ENCODE measurements at places on chromosomes 3 and 15.

DNA sequence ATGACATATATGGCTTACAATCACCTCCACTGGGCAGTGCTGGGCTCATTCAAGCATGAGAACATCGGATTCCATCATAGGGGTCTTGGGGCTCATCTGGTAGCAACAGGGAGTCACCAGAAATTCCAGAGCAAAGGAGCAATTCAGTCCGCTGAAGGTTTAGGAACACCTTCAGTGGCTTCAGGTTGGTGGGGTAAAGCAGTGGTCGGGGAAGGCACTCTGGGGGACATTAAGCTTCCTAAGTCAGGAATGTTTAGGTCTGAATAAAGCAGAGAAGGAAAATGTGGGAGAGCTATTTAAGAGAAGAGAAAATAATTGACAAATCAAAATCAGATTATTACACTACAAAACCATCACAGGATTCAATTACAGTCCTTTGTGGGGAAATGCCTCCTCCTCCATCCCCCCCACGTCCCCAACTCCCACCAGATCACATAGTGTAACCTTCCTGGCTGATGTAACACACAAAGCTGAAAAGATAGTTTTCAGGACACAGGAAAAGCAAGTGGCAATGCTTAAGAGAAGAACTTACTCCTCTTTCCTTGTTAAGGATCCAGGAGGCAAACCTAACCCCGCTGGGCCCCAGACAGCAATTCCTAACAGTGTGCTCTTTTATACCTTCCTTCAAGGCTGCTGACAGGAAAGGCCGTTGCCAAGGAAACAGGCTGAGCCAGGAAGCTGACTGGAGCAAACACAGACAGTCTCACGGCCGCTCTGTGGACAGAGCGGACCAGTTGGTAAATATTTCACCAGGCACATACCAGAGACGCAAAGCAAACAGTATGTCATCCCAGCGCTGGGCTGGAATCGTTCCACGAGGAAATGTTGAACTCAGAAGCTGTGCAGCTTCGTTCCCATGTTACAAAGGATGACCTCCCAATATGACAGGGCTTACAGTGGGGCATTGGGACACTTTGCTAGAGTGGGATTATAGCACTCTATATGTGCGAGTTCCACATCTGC is 57.5 kb upstream of the LMCD1 start:
- no peak for DNase-seq

DNA sequence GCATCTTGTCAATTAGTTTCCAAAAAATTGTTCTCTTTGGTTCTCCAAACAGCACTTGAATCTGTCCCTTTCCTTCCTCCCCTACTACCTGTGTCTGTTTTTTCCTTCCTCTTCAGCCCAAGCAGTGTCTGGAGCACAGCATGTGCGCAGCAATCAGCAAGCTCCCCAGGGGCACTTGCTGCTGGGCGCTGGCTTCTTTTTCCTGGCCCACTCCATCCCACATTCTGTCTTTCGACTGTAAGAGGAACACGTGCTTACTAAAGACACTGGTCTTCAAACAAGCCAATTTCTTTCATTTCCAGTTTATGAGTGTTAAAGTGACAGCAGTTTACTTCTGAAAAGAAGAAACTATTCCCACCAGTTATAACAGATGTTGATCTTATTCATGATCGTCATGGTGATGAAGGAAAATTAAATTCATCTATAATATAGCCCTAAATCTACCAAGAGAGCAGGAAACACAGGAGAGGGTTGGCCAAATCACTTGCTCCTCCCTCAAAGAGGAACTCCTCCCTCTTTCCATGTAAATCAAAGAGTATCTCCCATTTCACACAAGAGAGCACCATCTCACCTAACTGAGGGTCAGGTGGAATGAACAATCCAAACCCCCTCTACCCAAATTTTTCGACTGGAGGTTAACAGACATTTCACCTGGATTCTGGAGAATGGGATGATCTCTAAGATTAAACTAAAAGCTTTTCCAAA is 115.4 kb downstream of the IGF2BP2 start:
- no peak for DNase-seq

- no peak for DNase-seq
These were observed 71.1 kb downstream of the MRPL46 start for GRCh38 chr15:88395872-88396781.

GRCh38 chr3:14047841-14048240 is 76.8 kb downstream of the CHCHD4 start:
- no peak for DNase-seq

DNA sequence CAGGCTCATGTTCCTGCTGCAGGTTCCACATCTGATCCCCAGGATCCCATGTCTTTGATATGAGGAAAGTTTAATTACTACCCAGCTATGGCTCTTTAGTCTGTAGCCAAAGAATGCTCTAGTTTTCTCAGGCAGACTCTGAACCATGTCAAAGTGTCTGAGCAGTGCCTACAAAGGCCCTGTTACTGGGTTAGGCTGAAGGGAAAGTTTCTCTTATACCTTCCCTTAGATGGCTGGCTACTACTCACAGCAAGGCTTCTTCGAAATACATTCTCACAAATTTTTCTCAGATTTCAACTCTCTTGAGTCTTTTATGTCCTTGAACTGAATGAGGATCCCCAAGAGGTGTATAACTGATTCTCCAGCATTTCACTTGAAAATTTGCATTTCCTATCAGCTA is 102.4 kb downstream of the NR1D2 start:
- no peak for DNase-seq

GRCh38 chr3:171811913-171812335 is 1.6 kb upstream of the PLD1 start:
- DNase-seq = no peak

GRCh38 chr15:69792823-69793222 is 304.9 kb downstream of the TLE3 start:
- no peak for DNase-seq

- no peak for DNase-seq
These were observed 904 bp upstream of the MCTP2 start for GRCh38 chr15:94230431-94230882.

- no peak for DNase-seq
These were observed 16.7 kb downstream of the MAP2K5 start for GRCh38 chr15:67559158-67559557.

DNA sequence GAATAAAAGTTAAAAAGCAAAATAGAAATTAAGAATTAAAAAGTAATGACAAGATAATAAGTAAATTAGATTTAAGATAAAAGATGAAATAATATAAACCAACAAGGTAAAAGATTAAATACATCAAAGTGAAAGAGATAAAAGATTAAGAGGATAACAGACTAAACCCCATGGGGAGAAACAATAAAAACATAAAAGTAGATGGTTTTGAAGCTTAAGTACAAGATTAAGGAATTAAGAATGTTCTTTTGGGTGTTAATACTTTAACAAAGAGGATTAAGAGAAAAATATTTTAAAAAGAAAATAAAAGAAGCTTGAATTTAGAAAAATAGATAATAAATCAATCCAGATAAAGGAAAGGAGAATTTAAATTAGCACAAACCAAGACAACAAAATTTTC is 85.4 kb downstream of the SQOR start:
- no peak for DNase-seq

DNA sequence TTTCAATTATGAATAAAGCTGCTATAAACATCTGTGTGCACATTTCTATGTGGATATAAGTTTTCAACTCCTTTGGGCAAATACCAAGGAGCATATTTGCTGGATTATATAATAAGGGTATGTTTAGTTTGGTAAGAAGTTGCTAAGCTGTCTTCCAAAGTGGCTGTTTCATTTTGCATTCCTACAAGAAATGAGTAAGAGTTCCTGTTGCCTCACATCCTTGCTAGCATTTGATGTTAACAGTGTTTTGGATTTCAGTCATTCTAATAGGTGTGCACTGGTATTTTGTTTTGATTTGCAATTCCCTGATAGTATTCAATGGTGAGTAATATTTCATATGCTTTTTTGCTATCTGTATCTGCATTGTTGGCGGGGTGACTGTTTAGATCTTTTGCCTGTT is 120.7 kb upstream of the MDFIC2 start:
- DNase-seq = no peak

DNA sequence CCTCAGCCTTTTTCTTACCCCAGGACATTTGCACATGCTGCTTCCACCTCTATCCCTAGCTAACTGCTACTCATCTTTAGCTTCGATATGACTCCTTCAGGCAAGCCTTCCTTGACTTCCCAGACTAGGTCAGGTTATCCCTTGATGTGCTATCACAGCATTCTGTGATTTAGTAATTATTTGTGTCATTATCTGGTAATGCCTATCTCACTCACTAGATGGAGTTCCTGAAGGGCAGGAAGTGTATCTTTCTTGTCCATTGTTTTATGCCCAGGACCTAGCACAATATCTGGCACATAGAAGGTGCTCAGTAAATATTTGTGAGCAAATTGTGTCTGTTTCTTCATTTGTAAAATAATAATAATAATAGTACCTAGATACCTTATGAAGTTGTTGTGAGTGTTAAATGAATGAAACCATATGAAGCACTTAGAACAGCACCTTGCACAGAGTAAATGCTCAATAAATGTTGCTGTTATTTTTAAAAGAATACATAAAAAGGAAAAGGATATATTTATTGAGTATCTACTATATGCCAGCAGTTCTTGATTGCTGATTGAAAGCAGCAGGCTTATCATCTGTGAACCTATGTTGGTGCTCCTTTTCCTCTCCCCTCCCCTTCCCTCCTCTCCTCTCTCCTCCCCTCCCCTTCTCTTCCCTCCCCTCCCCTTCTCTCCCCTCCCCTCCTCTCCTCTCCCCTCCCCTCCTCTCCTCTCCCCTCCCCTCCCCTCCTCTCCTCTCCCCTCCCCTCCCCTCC is 31.5 kb downstream of the SQOR start:
- DNase-seq = no peak

DNA sequence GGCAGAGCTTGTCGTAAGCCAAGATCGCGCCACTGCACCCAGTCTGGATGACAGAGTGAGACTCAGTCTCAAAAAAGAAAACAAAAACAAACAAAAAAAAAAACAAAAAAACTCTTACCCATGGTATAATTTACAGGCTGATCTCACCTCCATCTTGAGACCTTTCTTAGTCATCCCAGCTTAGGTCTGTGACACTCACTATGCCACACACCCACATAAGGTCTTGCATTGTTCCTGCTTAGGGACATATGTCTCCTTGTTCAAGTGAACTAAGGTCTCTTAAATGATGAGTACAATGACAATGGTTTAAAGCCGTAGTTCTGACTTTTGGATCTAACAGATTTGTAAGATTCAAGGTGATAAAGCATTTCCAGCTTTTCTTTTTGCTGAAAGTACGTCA is 360.2 kb upstream of the ARHGEF26 start:
- no peak for DNase-seq

DNA sequence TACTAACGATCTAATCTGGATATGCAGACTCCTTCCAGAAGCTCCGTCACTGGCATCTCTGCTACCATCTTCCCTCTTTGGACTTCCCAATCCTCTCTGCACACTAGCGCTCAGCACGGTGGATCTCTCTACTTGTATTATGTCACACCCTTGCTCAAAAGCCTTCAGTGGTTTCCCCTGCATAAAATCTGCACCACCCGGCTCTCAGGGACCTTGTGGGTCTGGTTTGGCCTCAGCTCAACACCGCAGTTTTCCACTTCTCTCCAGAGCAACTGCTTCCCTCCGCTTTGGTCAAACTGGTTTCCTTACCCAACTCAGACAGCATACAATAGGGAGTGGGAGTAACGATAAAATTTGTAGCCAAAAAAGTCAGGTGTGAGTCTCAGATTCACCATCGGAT is 30.7 kb upstream of the HES1 start:
- DNase-seq = no peak

DNA sequence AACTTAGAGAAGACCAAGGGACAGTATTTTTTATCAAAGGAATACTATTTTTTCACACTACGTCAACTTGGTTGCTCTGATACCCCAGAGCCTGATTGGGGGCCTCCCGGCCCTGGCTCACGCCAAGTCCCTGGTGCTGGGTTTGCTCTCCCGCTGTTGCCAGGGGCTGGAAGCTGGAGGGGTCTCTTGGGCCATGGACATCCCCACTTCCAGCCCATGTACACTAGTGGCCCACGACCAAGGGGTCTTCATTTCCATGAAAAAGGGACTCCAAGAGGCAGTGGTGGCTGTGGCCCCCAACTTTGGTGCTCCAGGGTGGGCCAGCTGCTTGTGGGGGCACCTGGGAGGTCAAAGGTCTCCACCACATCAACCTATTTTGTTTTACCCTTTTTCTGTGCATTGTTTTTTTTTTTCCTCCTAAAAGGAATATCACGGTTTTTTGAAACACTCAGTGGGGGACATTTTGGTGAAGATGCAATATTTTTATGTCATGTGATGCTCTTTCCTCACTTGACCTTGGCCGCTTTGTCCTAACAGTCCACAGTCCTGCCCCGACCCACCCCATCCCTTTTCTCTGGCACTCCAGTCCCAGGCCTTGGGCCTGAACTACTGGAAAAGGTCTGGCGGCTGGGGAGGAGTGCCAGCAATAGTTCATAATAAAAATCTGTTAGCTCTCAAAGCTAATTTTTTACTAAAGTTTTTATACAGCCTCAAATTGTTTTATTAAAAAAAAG is 20.3 kb upstream of the BSN start:
- no peak for DNase-seq

- DNase-seq = no peak
These were observed 785 bp downstream of the MFSD1 start for GRCh38 chr3:158802409-158803268.

GRCh38 chr3:111785034-111785433 is 74.0 kb upstream of the PHLDB2 start:
- no peak for DNase-seq

- no peak for DNase-seq
These were observed 26.8 kb downstream of the LRRC31 start for GRCh38 chr3:169842960-169843359.

- DNase-seq = peak; percentile 58
These were observed 1.9 kb upstream of the VWA5B2 start for GRCh38 chr3:184227481-184227935.

DNA sequence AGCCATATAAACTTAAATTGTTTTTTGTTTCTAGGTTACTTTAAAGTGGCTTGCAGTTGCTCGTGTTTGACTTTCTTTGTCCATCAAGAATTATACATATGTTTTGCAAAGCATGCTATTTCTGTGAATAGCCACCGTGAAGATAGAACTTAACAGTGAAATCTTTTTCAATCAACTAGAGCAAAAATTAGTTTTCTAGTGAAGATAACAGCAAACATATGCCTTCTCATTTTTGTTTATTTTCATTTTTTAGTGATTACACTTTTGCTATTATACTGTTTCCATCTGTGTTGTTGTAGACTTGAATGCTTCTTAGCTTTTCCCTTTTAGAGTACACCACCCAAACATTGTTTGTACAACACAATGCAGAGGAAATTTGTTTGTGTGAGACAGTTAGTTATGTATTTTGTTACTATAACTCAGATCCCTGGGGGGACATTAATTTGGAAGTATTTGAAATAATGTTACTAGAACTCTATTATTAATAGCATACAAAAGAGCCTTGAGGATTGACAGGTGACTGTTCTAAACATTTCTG is 62.8 kb downstream of the CRYBG3 start:
- DNase-seq = no peak
